ENCODE measurements at places on chromosomes 2 and 18. TPM values are rescaled to one million over a fixed set of nuclear protein-coding genes. Genes with fewer than 3 reads are reported as not detected.

GRCh38 chr2:212142631-212143030 lies 396.0 kb downstream of the ERBB4 start:
- DNase-seq = no peak

- DNase-seq = no peak
Observed at GRCh38 chr2:179050755-179051154, 818 bp upstream of the CCDC141 start.

GRCh38 chr2:139438478-139438877 lies 658.3 kb upstream of the NXPH2 start:
- DNase-seq = no peak

The TBR1 gene
- not detected for polyA plus RNA-seq

The TCF7L1 gene
- polyA plus RNA-seq = 0.46 TPM

The ZNF513 gene
- polyA plus RNA-seq = 29.5 TPM

The SIX3 gene
- not detected for polyA plus RNA-seq

- DNase-seq = no peak
Observed at GRCh38 chr2:199336546-199336945, 121.2 kb downstream of the SATB2 start.

DNA sequence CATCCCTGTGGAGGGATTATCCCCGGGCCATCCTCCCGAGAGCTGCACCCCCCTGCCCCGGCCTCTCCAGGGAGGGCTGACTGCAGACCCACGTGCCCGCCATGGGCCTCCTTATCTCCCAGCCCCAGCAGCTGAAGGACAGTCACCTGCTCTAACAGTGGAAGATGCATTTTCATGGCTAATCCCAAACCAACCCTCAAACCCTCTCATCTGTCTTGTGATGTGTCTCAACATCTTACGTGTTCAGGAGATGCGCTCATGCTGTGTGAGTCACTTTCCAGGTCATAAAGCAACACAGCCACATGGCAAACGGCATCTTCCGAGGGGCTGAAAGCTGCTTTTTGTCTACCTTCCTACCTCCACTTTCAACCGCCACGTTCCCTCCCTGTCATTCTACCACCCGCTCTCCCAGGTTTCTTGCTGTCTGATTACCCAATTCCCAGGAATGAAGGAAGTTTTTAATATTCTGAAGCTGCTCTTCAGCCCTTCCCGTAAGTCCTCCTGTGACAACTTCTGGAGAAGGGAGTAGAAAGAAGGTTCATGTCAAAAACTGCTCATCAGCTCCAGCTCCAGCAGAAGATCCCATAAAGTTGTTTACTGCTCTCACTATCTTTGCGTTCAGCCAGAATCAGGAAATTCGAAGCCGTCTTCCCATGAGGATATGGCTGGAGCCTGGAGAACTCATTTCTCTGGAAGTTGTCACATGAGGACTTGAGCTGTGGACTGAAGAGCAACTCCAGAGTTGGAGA lies 54.5 kb downstream of the MBP start:
- no peak for DNase-seq

DNA sequence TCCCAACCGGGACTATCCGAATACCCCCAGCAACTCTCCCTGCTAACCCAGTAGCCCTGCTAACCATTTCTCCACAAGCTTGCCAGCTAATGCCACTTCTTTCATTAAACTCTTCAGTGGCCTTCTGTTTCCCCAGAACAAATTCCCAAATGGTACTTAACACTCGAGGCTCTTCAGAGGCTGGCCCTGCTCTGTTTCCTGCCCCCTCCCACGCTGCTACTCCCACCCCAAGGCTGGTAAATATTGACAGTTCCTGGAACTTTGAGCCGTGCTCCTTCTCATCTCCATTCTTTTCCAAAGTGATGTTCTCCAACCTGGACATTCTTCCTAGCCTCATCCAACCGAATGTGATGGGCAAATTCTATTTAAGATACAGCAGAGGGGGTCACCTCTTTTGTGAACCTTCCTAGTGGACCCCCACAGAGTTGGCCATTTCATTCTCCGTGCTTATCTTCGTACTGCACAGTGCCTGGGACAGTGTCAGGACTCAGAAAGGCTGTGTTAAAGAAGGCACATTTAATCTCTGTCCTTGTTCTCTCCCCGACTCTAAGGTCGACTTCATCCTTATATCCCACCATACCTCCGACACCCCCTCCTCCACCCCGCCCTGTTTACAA lies 3.2 kb upstream of the KIDINS220 start:
- DNase-seq = no peak

DNA sequence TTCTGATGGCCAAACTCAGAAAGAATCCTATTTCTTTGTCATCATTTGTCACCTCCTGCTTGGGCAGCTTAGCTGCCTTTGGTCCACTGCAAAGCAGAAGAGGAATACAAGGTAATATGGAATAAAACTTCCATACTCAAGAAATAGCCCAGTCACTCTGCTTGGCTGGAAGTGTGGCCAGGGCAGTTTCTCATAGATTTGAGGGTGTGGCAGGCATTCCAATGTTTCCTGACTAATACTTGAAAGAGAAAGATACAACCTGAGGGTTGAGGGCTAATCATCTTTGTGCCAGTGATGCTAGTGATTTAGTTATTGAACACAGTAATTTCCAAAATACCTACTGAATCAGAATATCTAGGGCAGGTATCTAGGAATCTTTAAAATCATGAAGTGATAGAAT lies 83.1 kb downstream of the FAM161A start:
- DNase-seq = no peak

DNA sequence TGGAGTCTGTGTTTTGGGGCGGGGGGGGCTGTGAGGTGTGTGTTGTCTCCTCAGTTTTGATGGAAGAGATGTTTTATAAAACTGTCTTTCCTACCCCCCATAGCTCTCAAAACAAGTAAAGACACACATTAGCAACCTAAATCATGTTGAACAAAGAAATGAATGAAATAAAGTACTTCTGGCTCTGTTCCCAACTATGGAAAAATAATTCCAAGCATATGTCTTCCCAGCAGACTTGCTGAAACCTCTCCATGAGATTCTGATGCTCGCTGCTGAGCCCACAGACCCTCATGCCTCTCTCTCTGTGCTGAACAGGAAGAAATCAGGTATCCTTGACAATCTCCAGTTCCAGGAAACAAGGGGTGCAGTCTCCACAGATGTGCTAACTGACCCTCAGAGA lies 226.7 kb upstream of the KLHL29 start:
- no peak for DNase-seq

GRCh38 chr2:109720380-109721106 lies 73.6 kb upstream of the RGPD5 start:
- no peak for DNase-seq

DNA sequence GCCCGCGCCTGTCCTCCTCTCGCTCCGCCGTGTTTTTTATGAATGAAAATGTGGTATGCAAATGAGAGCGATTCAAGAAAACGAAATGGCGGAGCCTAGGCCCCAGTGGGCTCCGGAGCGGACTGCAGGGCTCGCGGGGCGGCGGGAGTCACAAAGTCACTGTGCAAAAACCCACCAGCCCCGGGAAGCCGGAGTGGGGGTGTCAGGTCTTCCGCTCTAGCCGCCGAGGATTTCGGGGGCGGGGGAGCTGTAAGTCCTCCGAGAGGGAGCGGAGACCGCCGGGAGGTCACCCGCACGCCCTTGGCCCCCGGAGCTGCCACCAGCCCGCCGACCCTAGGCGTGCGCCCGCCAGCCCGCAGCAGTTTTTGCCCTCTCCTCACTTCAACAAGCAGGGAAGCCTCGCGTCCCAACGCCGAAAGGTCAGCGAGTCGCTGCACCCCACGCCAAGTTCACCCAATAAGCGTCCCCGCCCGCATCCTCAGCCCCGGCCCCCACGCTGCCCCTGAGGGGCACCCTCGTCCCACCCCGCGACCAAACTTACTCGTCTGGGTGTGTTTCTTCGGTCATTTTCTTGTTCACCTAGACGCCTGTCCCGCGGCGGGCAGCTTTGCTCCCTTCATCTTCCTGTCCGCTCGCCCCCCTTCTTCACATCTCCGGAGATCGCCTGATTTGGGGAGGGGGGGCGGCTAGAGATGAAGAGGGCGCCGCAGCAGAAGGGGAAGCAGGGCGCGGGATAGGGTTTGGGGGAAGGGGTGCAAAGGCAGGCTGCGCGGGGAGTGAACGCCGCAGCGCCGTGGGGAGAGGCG lies 775 bp downstream of the SPRED2 start:
- peak; percentile 79 for DNase-seq

The KCNJ13 gene
- not detected for polyA plus RNA-seq

DNA sequence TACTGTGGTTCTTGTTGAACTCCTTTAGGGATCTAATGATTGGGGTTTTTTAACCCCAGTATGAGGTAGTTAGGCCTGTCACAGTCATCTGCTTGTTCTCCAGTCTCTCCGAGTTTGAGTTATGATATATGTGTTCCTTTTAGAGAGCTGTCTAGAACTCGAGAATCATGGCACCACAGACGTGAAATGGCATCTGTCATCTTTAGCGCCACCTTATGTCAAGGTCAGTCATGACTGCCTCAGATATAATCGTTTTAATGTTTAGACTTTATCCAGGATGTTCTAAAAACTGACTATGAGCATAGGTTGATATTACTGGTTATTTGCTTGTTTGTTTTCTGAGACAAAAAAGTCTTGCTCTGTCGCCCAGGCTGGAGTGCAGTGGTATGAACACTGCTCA lies 112.2 kb downstream of the CEP192 start:
- DNase-seq = no peak

The YPEL5 gene
- polyA plus RNA-seq = 426 TPM

The ACKR3 gene
- 15.3 TPM for polyA plus RNA-seq

DNA sequence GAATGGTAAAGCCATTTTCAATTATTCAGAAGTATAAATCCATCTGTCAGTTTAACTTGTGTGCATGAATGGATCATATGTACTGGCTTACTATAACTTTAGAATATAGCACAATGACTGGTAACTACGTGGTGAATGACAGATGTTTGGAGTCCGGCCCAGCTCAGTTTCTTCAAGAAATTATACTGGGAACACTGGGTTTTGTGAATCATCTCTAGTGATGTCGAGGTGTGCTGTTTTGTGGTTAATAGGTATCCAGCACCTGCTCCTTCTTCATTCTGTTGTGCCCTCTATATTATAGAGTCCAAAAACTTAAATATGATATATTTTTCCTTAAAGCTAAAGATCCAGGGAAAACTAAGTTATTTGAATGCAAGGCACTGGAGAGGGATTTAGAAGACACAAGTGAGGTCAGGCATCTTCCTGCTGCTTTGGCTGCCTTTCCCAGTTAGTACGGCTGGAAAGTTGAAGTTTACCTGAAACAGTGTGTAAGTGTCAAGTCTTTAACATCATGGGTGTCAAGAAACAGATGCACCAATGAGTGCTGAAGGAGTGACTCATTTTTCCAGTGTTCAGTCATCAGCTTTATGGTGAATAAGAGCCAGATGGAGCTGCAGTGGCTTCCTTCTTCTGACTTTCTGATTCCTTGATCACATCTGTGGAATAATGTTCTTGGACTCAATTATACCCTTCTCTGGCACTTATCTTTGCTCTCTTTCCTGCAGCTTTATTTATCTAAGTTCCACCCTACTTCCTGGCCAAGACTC lies 1079.5 kb upstream of the CELF4 start:
- DNase-seq = no peak

The NTSR2 gene
- not detected for polyA plus RNA-seq

The CNDP1 gene
- 0.12 TPM for polyA plus RNA-seq

DNA sequence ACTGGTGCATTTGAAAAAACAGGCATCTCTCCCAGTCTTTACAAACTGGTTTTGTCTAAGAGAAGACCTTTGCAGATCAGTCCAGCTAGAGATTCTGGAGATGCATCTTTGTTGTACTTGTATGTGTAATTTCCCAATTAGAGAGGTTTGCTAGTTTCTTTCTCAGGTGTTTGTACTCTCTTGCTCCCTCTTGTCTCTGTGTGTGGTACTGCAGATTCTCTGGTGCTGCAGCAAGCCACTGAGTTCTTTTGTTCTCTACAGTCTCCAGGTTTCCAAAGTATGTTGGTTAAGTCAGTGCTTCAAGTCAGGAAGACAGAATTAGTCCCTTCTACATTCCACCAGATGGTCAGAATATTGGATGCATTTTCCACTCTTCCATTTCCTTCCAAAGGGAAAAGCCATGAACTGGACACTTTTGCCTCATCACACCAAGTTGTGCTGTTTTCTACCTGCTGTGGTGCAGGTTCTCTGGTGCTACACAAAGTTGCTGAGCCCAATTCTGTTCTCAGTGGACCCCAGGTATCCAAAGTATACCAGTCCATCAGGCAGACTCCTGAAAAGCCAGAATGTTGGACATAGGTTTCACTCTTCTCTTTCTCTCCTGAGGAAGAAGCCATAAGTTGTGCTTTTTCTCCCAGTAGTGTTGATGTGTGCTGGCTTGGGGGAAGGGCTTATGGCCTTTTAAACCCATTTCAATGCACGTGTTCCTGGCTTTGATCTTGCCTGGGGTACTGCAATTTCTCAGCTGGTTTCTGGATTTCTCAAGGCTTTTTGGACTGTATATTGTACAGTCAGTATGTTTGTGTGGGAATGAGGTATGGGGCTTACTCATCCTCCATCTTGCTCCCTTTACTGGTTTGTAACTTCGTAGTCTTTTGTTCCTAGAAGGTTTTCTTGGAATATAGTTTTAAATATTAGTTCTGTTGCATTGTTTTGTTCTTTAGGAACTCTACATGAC lies 29.8 kb downstream of the EPC2 start:
- peak; percentile 63 for DNase-seq

DNA sequence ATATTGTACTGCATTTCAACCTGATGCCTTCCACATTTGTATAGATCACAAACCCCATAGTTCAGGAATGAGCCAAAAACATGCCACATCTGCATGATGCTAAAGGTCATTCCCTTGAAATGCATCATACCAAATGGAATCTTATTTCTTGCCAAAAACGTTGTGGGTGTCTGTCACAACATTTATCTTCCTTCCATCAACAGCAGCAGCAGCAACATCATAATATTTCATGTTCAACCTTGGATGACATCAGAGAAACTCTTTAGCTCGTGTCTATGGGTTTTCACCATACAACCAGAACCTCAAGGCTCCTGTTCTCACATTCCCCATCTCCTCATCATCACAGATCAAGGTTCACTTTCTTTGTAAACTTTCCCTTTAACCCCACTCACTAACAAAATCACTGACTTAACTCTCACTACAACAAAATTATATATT lies 221.3 kb upstream of the CTAGE1 start:
- DNase-seq = no peak

The DES gene
- not detected for polyA plus RNA-seq

- DNase-seq = no peak
Observed at GRCh38 chr2:218285604-218286003, 6.7 kb downstream of the TMBIM1 start.

- DNase-seq = no peak
Observed at GRCh38 chr2:46008091-46008870, 288.9 kb upstream of the EPAS1 start.

The SLC30A3 gene
- 0.07 TPM for polyA plus RNA-seq
